NCI-H69 (cell line): ENCODE measurements at places on chromosomes 3 and 15.
A peak's percentile ranks its signal among the peaks of the same experiment; 100 is the strongest.

DNA sequence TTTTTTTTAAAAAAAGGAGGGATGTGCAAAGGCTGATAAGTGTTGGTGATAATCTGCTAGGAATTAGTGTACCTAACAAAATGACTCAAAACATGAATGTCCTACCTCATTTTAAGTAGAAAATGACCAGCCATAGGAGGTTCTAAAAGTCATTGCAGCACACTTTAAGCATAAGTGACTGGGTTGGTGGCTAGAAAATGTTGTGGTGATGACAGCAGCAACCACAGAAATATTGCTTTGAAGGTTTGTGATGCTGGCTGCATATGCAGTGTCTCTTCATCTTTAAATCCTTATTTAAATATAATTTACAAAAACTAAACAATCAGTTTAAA lies 55.2 kb downstream of the CMSS1 start:
- DNase-seq = peak; percentile 21

DNA sequence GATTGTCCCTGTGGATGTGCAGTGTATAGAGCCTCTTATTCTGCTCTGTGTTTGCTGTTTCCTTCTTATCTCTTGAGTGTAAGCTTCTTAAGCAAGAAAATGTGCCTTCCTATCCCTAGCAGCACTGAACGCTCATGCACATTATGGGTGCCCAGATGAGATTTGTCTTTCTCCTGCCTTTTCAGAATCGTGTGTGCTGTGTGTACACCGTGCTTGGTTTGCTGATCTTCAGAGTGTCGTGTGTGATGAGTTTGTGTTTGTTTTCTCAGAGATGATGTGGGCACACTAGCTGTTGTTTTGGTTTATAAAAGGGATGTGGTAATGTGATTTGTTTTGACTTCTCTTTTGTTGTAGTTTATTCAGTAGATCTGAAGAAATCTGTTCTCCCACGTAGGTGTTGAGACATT lies 19.7 kb downstream of the GPR171 start:
- no peak for DNase-seq

- DNase-seq = no peak
Observed at GRCh38 chr15:90336705-90337141, 15.4 kb upstream of the ZNF774 start.

DNA sequence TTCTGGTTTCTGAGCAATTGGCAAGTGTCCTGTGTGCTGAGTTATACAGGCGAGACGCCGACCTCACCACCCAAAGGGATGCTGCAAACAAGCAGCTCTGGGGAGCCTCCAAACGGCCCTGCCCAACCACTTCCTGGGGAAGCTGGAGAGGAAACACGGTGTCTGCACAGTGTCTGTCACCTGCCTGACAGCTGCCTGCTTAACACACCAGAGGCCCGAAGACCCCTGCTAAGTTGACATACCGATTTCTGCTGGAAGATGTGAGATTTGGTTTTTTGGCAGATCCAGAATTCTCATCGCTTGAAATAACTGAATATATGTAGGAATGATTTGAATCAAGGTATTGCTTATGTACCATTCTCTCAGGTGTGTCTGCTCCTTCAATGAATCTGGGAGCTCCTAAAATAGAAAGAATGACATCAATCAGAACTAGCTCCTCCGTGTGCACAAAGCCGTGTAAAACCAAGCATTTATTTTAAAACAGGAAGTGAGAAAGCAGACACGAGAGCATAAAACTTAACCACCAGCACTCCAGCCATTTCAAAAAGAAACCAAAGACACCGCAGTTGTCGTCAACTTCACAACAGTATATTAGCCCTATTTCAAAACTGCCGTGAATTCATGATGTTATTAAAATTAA lies 27.2 kb downstream of the LRRC2 start:
- DNase-seq = peak; percentile 29
